ENCODE measurements at places on chromosomes 16 and 17. TPM values are rescaled to one million over a fixed set of nuclear protein-coding genes. Genes with fewer than 3 reads are reported as not detected.

RGS9 gene
- 0.84 TPM for total RNA-seq

WSCD1 gene
- 4.5 TPM for total RNA-seq

VPS4A gene
- total RNA-seq = 34.0 TPM

TNFRSF13B gene
- not detected for total RNA-seq

GLG1 gene
- 96.2 TPM for total RNA-seq

OR3A3 gene
- not detected for total RNA-seq
